Stimulated activated CD8-positive, alpha-beta memory T cell treated with anti-CD3 and anti-CD28 coated beads, Interleukin-4, amount 100 ng/mL, for 4 hours (primary cell): ENCODE measurements at places on chromosomes 5 and 9.

GRCh38 chr9:711761-712553, 129.5 kb upstream of the DMRT1 start:
- no peak for DNase-seq

- no peak for DNase-seq
Observed at GRCh38 chr5:3122985-3123762, 371.7 kb upstream of the IRX2 start.

GRCh38 chr9:2336055-2336454, 285.5 kb upstream of the VLDLR start:
- no peak for DNase-seq

DNA sequence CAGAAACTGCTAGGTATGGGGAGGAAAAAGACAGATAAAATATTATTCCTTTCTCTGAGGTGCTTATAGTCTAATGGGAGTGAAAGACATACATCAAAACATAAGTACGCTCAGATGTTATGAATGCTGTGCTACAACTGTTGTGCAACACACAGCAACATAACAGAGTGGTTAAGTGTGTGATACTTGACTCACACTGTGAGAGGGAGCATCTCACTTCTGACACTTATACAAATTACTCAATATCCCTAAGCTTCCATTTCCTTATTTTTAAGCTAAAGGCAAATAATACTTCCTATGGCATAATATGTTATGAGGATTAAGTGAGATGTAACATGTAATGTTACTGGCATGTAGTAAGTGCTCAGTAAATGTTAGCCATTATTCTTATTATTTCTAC, 110.6 kb upstream of the FER start:
- DNase-seq: no peak
